Activated CD4-positive, alpha-beta T cell treated with anti-CD3 and anti-CD28 coated beads for 48 hours (primary cell): ENCODE measurements at places on chromosomes 3 and 15.

DNA sequence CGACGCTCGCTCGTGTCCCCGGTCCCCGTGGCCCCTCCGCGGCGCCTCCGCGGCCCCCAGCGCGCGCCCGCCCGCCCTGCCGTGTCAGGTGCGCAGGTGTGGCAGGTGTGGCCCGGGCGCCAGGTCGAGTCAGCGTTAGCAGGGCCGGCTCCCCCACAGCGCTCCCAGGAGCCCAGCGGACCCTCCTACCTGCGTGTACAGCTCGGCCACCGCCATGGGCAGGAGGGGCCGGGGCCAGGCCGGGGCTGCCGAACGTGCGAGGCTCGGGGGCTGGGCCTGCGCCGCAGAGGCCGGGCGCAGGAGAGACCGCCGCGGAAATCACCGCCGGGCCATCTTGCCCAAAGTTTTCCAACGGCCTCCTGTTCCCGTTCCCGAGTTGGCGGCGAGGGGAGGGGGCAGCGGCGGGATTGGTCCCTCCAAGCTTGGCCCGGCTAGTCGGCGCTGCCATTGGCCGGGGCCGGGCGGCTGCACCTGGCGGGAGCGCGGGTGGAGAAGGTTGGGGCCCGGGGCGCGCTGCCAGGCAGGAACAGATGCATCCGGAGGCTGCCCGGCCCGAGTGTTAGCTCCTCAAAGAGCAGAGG lies at the start of gene MYO5C:
MYO5C (minus strand) TSS at position 384 of the 581 bp plus-strand sequence; CDS start at position 216, 168 bp downstream.
- peak; percentile 13 for DNase-seq

DNA sequence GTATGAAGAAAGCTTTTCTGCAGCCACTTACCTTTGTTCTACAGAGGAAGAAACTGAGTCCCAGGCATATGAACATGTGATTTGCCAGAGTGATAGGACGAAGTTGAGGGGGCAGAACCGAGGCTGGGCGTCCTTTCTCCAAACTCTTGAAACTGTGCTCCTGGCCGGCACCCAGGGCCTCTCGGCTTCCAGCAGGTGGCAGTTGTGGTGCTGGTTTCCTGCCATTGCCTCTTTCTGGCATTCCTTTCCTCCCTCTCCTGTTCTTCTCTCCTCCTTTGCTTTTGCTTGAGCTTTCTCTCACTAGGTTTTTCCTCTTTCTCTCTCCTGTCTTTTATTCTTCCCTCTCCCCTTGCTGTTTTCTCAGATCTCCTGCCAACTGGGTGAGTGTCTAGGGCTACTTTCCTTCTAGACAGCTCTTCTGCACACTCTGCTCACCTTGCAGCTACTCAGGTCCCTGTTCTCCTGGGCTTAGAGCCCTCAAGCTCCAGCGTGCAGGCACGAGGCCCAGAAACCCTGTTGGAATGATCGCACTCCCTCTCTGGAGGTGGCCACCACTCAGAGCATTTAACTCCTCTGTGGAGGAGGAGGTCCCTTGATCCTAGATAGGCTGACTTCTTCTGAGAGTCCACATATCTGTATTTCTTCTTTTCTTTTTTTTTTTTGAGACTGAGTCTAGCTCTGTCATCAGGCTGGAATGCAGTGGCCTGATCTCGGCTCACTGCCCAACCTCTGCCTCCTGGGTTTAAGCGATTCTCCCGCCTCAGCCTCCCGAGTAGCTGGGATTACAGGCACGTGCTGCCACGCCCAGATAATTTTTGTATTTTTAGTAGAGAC lies 26.2 kb downstream of the TRAK1 start:
- DNase-seq, result no peak

DNA sequence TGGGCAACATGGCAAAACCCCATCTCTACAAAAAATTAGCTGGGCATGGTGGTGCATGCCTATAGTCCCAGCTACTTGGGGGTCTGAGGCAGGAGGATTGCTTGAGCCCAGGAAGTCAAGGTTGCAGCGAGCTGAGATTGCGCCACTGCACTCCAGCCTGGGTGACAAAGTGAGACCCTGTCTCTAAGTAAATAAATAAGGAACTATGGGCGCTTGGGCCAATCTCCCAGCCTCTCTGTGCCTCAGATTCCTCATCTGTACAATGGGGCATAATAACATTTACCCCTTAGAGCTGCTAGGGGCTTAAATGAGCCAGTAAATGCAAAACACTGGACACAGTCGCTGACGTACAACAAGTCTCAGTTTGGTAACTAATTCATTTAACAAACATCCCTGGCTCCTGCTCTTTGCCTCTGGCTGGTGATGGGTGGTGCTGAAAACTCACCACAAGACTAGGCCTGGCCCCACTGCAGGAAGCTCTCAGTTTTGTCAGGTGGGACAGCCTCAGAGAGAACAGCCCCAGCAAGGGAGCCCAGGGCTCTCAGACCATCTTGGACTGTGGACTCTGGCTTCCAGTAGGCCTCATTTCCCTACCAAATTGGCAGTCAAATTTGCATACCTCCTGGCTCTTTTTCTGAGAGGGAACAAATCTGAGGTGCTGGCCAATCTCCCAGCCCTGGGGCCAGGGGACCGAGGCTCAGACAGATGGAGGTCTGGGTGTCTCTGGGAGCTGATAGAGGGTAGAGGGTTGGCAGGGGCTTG lies 6.4 kb upstream of the TBC1D2B start:
- DNase-seq, result no peak

GRCh38 chr3:87336761-87337160 lies 60.4 kb upstream of the POU1F1 start:
- DNase-seq, result no peak
